ENCODE measurements at places on chromosomes 1 and 21. TPM values are rescaled to one million over a fixed set of nuclear protein-coding genes. Genes with fewer than 3 reads are reported as not detected.

Gene ECE1
- 95.3 TPM for total RNA-seq

Gene SEMA4A
- 37.7 TPM for total RNA-seq

- DNase-seq, result peak; percentile 91
These were observed 1.7 kb downstream of the RCC2 start for GRCh38 chr1:17437580-17438317.

DNA sequence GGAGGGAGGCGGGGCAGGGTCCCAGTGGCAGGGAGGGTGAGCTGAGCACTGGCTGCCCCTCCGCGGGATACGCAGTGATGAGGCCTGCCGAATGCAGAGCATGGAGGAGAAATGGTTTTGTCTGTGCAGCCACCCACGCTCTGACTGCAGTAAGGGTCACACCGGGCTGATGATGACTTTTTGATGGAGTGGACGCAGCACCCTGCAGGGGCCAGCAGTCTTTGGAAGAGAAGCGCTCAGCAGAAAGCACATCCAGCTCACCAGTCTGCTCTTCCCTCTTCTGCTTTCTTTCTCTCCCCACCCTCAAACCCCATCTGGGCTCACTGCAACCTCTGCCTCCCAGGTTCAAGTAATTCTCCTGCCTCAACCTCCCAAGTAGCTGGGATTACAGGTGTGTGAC, 61.9 kb upstream of the ATP1A1 start:
- DNase-seq, result no peak

- no peak for DNase-seq
These were observed at the start of gene DDR2 for GRCh38 chr1:162632217-162632666. Gene DDR2 (plus strand): TSS chr1:162632464. CDS start chr1:162719064, 86,600 bp downstream.

- DNase-seq, result no peak
These were observed 30.7 kb downstream of the CDCA8 start for GRCh38 chr1:37723072-37723389.

GRCh38 chr1:40353082-40353481, 20.4 kb upstream of the SMAP2 start:
- no peak for DNase-seq

- no peak for DNase-seq
These were observed 84.9 kb downstream of the DYRK1A start for GRCh38 chr21:37451446-37451845.

- no peak for DNase-seq
These were observed 104.8 kb upstream of the POU3F1 start for GRCh38 chr1:38151399-38151798.

DNA sequence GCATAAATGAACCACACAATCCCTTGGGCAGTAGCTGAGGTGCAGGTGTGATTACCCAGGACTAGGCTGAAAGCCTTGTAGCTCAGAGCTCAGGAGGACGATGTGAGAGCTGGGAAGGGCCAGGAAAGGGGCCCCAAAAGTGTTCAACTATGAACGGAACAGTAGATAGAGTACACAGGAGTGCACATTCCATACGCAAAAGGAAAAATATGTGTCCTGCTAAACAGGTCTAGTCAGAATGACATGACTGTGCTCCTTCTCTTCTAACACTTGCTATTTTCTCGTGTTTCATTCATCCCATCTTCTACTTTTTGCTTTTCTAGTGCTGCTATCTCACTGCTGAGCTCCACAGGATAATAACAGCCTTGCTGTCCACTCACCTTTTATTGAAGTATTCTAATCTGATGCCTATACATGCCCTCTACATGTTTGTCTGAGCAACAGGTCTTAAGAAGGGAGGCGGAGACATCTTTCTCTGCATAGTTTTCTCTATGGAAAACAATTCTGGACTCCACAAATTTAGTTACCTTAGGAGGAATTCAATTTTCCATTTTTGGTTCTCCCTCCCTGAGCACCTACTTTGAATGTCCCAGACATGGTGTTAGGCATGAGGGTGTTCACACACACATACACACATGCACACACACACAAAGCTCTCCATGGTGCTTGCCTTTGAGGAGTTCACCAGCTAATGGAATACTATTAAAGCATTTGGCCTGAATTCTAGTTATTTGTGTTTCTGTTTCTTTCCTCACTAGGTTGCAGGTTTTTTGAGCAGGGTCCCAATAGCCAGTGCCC, 3.4 kb downstream of the S100A10 start:
- DNase-seq, result no peak

All from spleen (tissue), 13 donors.